SJSA1 (cell line): ENCODE measurements at places on chromosomes 6 and 20.

GRCh38 chr20:33667245-33667675 is 517 bp downstream of the ACTL10 start:
- DNase-seq: no peak

GRCh38 chr20:35006531-35006971 is 50.9 kb downstream of the MYH7B start:
- no peak for DNase-seq

GRCh38 chr6:34447386-34447785 is 18.5 kb upstream of the PACSIN1 start:
- DNase-seq: no peak

- no peak for DNase-seq
Measured at GRCh38 chr20:17845701-17846475, 122.7 kb downstream of the SNX5 start.

GRCh38 chr6:46130666-46131065 is 877 bp downstream of the ENPP4 start:
- DNase-seq: no peak
